ENCODE measurements at places on chromosomes 5 and 9.

- no peak for DNase-seq
Observed at GRCh38 chr5:173640156-173640804, 23.8 kb upstream of the BOD1 start.

DNA sequence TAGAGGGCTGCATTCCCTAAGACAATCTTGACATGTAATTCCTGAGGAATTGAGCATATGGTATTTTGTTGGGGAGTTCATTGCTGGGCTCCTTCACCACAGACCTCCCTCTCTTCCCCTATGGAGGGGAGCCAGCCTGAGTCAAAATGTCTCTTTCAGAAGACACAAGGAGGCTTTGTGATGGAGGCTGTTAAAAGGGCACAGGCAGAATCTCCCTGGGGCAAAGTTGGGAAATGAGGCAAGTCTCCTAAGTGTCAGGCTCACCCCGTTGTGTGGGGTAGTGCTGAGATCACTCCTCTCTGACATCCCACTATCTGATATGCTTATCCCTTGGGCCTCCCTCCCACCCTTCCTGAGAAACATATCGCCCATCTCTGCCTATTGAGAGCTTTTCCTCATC is 30.6 kb downstream of the GFRA3 start:
- DNase-seq = no peak

GRCh38 chr9:126126807-126127206 is 199.8 kb upstream of the MVB12B start:
- DNase-seq = no peak

DNA sequence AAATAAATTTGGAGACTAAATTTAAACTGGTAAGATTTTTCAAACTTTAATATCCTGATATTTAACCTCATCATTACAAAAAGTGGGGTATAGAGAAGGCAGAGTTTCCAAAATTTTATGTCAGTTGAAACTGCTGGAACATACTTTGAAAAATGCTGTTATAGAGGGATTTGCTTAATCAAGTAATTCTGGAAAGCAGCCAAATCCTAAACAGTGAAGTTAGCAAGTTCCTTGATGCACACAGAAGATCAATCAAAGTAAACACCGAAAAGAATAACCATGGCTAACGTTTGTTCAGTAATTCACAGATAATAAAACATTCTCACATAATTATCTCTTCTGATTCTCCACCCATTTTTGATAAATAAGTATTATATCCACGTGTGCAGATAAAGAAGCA is 8.1 kb upstream of the PRR16 start:
- DNase-seq = no peak

DNA sequence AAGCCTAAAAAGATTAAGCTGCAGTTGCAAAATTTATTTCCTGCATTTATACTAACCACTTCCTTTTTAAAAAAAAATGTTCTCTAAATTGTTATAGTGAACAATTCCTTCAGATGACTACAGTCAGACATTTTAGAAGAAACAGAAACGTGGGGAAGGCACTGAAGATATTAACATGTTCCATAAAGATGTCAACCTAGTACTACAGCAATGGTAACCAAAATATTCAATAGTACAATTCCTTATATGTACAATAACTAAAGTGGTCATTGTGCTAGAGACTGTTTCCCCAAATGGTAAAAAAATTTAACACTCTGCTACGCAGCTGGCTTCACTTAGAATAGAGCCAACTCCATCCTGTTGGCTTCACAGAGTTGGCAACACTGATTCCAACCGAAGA is 97.7 kb downstream of the FNBP1 start:
- peak; percentile 63 for DNase-seq

- no peak for DNase-seq
Observed at GRCh38 chr9:136939996-136940525, 4.5 kb downstream of the FBXW5 start.

DNA sequence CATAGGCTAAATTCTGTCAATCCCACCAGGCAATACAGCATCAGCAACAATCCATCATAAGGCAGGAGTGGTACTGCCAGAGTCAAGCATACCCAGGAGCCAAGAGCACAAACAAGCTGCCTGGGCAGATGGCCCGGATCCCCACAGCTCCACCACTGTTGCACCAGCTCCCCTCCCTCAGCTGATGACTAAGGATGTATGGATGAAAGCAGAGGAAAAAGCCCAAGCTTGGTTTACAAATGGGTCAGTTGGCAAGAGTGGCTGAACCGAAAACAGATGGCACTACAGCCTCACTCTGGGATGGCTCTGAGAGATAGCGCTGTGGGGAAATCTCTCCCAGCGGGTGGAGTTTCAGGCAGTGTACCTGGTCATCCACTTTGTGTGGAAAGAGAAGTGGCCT is 29.4 kb downstream of the DROSHA start:
- no peak for DNase-seq

- DNase-seq = peak; percentile 70
Observed at GRCh38 chr5:100904259-100904861, 1.3 kb upstream of the ST8SIA4 start.

GRCh38 chr9:128497824-128498610 is 6.5 kb upstream of the GLE1 start:
- no peak for DNase-seq

GRCh38 chr5:153896117-153896516 is 142.6 kb downstream of the FAM114A2 start:
- DNase-seq = no peak

DNA sequence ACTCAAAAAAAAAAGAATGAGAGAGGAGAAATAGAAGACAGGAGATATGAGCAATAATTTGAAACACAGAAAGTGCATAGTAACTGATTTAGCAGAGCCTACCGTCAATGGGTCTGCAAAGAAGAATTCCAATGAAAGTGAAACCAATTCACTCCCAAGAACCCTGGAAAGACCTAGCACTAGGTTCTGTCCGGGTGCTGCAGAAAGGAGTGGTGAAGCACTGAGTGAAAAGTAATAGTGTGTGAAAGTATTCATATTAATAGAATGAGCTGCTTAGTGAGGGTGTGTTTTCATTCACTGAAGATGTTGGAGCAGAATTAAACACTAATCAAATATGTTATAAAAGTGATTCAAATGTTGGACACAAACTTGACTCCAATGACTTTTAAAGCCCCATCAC is 51.3 kb upstream of the SLC30A5 start:
- DNase-seq = no peak

GRCh38 chr5:45578270-45578669 is 117.9 kb downstream of the HCN1 start:
- DNase-seq = no peak

GRCh38 chr9:132679946-132680625 is 9.8 kb downstream of the GTF3C4 start:
- no peak for DNase-seq

All from CD4-positive, alpha-beta T cell treated with Interleukin-17A for 1 hour (primary cell).